A549 treated with CpdA at 1 μM for 4 hours (cell line): ENCODE measurements at places on chromosomes 6 and 20. TPM values are rescaled to one million over a fixed set of nuclear protein-coding genes. Genes with fewer than 3 reads are reported as not detected.

Gene MROH8
- total RNA-seq: 0.79 to 1.3 TPM (median 0.96 TPM) in 5 replicates

Gene DACT2
- 0.27 to 0.57 TPM (median 0.50 TPM) in 5 replicates for total RNA-seq

Gene DEF6
- total RNA-seq: 0.06 to 0.09 TPM (median 0.06 TPM) in 3 of 5 replicates, not detected in the others

Gene DZANK1
- 2.9 to 3.2 TPM (median 3.1 TPM) in 5 replicates for total RNA-seq

Gene BPIFB4
- total RNA-seq: not detected in 5 replicates

Gene DSP
- total RNA-seq: 33.2 to 57.4 TPM (median 40.2 TPM) in 5 replicates

Gene RAET1G
- 7.2 to 12.5 TPM (median 10.7 TPM) in 5 replicates for total RNA-seq

Gene KHDRBS2
- total RNA-seq: not detected in 5 replicates
